ENCODE measurements at places on chromosomes 7 and 10.

GRCh38 chr7:12979181-12979580, 291.7 kb downstream of the ARL4A start:
- DNase-seq: no peak

GRCh38 chr10:289581-289980, 154.3 kb downstream of the ZMYND11 start:
- DNase-seq: no peak

DNA sequence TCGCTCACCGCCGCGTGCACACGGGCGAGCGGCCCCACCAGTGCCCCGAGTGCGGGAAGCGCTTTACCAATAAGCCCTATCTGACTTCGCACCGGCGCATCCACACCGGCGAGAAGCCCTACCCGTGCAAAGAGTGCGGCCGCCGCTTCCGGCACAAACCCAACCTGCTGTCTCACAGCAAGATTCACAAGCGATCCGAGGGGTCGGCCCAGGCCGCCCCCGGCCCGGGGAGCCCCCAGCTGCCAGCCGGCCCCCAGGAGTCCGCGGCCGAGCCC, 3.3 kb downstream of the REPIN1 start:
- DNase-seq: no peak

- no peak for DNase-seq
Observed at GRCh38 chr10:119672291-119672690, 21.1 kb downstream of the BAG3 start.

GRCh38 chr7:70027867-70028266, 429.6 kb downstream of the AUTS2 start:
- DNase-seq: no peak

DNA sequence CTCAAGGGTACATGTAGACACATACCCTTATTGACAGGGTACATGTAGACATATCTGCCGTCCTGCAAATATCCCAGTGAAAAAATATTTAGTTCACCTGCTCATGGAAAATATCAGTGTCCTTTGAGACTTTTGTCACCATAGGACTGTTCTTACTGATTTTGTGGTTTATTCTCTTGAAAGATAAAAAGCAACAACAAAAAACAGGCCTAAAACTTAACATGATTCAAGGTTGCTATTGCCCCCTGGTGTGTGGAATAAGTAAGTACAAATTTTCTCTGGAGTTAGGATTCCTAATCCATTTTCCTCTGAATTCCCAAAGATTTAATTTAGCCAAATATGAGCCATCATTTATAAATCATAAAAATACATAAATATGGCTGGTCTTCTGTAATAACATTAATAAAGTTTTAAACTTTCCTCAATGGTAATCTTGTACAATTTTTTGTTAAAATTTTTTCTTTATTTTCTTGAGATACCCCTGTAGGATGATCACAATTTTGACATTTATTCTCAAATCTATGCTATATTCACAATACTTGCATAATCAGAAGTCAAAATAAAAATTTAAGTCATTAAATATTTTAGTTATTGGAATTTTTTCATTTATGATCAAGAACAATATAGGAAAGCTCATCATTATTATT, 741.4 kb upstream of the POT1 start:
- no peak for DNase-seq

- no peak for DNase-seq
Observed at GRCh38 chr10:103534621-103535498, 41.4 kb downstream of the NEURL1 start.

DNA sequence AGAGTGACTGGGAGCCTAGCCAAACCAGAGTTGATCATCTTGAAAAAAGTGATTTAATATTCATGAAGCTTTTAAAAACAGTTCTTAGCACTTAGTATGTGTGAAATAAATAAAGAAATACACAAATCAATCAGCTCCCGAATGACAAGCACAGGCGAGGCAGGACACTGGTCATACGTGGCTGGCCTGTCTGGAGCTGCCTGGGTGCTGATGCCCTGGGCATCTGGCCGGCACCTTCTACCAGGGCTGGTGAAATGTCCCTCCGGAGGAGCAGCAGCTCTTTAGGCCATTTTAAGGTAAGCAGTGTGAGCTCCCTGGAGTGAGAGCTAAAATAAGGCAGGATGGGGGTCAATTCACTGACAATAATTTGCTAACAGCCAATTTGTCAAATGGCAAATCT, 23.7 kb downstream of the IL15RA start:
- DNase-seq: no peak

DNA sequence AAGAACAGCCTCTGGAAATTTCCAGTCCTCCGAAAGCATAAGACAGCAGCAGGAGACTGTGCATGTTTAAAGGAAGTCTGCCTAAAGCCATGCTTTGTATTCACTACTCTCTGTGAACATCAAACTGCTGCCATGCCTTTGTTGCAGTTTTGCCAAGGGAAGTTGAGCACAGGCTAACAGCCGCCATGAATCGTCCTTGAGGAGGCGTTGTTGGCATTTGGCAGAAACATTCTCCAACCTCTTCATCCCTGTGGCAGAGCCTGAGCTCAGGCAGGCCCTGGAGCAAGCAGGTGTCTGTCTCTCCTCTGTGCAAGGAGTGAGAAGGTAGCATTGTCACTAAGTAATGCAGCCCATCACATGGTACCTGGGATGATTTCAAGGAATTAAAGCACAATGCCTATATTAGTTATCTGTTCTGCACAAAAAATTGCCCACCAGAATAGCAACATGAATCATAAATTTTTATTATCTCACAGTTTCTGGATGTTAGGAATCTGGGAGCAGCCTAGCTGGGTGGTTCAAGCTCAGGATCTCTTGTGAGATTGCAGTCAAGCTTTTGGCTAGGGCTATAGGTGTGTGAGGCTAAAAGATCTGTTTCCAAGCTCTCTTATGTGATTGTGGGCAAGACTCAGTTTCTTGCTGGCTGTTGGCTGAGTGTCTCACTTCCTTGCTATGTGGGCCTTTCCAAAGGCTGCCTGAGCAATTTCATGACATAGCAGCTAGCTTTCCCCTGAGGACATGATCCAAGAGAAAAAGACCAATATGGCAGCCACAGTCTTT, 46.5 kb upstream of the KIAA1217 start:
- DNase-seq: no peak

- DNase-seq: no peak
Observed at GRCh38 chr7:20107582-20107981, 109.6 kb downstream of the MACC1 start.
